ENCODE measurements at places on chromosomes 1 and 21.

GRCh38 chr21:38349111-38349746 is 92.4 kb downstream of the KCNJ15 start:
- peak; percentile 74 for DNase-seq

- no peak for DNase-seq
Observed at GRCh38 chr1:56115701-56116100, 463.7 kb downstream of the PLPP3 start.

GRCh38 chr1:241332037-241332409 is 25.0 kb downstream of the RGS7 start:
- no peak for DNase-seq

DNA sequence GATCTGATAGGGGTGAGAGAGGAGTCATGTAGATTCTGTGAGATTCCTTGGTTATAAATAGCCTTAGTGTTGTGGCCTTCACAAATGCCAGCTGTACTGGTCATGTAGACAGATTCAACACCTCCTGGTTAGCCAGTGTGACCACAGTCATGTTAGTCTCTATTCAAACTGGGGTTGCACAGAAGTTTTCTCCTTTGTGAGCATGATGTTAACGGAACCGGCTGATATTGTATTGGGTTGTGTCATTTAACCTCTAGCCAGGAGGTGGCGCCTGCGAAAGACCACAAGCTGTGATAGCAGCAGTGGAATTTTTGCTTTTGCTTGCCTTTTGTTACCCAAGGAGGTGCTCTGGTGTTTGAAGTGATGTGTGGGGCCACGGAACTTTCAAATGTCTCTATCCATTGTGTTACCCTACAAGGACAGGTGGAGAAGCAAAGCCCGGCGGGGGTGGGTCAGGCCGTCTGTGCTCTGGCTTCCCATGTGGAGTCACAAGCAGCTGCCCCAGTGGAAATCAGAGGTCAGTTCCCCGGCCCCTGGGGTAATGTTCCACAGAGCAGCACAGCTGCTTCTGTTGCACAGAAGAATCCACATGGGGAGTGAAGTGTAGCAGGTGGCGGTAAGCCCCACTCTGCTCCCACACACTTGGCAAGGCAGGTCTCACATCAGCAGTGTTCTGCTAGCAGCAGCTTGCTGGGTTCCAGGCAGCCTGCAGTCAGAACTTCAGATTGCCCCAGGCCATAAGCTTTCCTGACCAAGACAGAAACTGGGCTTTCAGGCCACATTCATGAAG is 112.6 kb downstream of the ADAMTS1 start:
- peak; percentile 57 for DNase-seq

- DNase-seq, result no peak
Observed at GRCh38 chr1:111732718-111733117, 6.5 kb downstream of the INKA2 start.

GRCh38 chr1:151011154-151011850 is 3.1 kb downstream of the PRUNE1 start:
- DNase-seq, result no peak

GRCh38 chr1:214824763-214825162 is 221.8 kb downstream of the CENPF start:
- DNase-seq, result peak; percentile 37

DNA sequence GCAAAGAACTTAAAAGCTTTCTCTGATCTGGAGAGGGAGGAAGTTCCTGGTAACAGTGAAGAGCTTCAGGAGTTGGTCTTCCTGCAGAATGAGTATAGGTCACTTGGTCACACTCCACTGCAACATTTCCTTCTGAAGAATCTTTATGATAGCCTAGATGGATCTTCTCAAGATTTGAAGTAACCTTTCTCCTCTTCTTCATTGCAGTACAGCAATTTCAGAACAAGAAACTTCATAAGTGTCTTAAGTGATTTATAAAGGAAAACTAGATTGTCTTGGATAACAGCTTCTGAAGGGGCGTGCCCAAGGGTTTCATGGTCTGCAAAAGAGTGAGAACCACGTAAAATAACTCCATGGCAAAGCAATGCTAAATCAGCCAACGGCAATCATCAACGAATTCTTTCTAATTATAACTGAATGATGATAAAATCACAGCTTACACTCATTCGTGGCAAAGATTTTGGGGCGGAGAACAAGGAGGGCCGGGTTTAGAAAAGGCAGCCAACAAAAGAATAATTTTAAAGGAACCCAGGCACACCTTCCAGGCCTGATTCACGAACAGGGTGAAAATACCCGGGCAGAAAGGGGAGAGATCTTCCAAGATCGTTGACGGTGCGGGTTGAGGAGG is 53.9 kb upstream of the ASPM start:
- DNase-seq, result peak; percentile 45

DNA sequence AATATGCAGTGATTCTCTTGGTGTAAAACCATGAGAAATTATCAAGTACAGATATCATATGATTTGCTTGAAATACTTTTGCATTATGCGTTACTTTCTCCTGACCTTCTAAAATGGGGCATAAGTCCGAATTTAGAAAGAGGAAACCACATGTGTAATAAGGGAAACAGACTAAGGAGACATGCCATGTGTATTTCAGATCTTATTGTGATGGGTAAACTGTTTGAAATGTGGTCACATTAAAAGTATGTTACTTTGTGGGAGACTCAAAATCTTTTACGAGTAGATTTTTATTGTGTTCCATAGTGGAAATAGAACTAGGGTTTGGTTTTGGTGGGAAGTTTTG is 173.0 kb downstream of the NFIA start:
- no peak for DNase-seq

DNA sequence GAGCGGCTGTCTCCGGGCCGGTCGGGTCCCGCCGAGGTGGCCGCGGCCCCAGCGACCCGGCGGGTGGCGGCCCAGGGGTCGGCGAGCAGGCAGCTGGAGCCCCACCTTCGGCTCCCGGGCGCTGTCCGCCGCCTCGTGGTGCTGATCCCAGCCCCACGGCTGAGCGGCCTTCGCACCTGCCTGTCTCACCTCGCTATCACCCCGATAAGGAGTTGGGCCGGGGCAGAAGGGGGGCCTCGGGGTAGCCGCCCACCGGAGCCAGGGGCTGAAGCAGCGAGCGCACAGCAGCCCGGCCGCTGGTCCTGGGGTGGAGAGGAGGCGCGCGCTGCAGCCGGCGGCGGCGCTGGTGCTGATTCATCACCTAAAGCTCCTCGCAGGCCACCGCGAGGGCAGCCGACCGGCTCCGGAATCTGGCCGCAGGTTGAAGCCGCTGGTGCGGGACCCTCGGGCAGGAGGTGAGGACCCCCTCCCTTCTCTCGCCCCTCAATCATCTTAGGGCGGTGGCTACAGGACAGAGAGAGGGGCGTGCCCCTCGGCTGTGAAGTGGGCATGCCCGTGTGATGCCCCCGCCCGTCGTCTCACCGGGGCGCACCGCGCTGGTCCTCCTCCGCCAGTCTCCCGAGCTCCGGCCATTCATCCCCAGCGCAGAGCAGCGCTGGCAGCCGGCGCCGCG is 575 bp downstream of the TRIM67 start:
- peak; percentile 59 for DNase-seq

- DNase-seq, result peak; percentile 95
Observed at GRCh38 chr1:207393610-207394009, 60.5 kb upstream of the CR2 start.

GRCh38 chr1:92085727-92086126 is 5.6 kb downstream of the BTBD8 start:
- peak; percentile 4 for DNase-seq

DNA sequence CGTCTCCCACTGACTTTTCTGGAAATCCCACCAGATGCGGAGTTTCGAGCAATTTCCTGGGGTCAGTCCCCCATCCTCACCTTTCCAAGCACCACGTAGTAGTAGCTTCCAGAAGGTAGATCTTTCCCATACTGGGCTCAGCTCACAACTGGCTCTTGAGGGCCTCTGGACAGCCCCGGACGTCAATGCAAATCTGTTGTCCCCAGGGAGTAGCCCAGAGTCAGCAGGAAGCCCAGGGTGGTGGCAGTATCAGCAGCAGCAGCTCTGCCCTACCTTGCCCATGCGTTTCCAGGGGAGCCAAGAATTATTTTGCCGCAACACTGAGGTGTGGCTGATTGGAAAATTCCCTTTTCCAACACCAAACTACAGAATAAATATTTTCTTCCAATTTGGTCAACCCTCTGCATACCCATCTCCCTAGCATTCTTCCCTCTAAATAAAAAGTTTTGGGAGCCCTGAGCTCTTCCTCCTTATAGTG is 70.3 kb downstream of the CD46 start:
- DNase-seq, result no peak

- DNase-seq, result no peak
Observed at GRCh38 chr1:201554190-201554600, 15.3 kb downstream of the NAV1 start.

- DNase-seq, result peak; percentile 16
Observed at GRCh38 chr1:63730211-63730610, 43.6 kb upstream of the ROR1 start.

DNA sequence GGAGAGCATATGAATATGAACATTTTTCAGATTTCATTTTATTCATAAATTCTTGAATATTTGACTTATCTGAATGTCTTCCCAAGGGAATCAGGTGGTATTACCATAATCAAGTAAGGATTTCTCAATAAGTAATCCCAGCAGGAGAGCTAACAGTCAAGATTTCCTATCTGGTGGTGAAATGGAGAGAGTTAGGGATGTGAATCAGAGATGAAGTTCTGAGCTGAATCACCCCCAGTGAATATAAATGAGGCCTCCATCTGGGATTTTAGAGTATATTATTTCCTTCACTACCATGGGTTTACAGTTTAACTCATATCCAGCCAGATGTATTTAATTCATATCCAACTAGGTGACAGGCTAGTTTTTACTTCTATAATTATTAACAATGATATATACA is 61.5 kb upstream of the RGS2 start:
- DNase-seq, result peak; percentile 78

DNA sequence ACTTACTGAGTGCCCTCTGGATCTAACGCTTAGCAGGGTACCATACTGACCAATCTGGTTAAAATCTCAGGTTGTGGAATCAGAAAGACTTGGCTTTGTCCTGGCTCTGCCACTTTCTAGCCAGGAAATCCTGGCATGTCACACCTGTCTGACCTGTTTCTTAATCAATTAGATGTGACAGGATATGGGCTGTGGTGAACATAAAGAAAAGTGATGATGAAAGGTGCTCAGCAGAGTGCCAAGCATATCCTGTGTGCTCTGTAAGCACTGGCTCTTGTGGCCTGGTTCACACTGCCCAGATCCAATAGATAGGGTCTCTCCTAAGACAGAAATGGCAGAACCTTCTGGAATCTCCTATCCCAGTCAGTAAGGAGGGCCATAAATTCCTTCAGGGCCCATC is 53.9 kb downstream of the PHC2 start:
- no peak for DNase-seq

GRCh38 chr1:53365437-53366063 is 37.7 kb upstream of the LRP8 start:
- no peak for DNase-seq

DNA sequence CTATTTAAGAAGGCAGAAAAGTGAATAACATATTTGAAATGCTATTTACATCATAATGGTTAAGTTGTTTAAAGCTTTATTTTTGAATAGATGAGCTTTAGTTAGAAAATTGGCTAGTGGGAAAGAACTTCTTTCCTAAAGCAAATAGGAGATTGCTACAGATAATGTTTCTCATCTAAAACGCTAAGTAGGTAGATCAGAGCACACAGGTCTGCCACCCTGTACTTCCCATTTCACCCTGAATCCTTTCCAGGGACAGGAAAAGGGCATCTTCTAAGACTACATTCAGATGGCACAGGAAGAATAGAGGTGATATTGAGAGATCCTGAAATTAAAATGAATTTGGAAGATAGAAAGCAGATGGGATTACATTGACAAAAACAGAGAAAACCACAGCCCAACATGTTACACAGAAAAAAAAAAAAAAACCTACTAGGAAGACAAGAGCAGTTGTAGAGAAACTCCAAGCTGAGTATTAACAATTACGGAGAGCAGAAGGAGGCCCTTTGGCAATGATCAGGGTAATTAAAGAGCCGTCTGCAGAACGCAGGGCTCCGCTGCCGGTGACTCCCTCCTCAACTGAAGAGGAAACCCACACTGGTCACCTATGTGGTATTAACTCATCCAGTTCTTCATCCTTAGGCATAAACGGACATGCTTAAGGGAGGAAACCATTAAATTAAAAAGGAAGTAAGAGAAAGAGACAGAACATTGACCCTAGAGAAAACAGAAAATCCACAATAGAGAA is 53.6 kb upstream of the MAP10 start:
- no peak for DNase-seq

DNA sequence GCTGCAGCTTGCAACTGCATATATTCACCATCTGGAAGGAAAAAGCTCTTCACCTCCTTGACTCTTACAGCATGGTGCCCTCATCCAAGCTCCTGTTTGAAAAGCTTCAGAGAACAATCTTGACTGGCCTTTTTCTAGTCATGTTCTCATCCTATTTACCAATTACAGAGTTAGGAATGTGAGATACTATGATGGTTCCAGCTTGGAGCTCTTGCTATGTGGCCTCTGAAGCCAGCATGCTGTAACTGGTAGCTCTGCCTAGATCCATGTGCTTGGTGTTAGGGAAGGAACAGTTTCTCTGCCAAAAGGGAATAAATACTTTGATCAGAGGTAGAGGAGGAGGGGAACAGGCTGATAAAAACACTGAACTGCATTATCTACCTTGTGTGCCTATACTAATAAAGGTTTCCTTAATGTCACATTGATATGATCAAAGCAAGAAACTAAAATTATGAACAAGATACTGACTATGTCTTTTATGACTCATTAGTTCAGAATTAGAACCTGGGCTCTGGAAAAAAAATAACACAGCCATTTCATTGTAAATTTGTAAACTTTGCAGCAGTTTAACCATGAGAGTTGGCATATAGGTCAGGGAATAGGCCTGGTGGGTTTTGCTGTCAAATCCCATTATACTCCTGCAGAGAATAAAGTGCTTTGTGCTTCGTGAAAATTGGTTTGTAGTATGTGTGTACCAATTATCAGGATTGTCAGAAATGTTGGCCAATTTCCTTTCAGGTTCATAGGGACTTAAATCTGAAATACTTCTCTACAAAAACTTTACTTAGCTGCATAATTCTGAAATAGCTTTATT is 92.7 kb downstream of the LEPR start:
- DNase-seq, result peak; percentile 42

- peak; percentile 3 for DNase-seq
Observed at GRCh38 chr1:84827555-84827954, 65.5 kb downstream of the LPAR3 start.

DNA sequence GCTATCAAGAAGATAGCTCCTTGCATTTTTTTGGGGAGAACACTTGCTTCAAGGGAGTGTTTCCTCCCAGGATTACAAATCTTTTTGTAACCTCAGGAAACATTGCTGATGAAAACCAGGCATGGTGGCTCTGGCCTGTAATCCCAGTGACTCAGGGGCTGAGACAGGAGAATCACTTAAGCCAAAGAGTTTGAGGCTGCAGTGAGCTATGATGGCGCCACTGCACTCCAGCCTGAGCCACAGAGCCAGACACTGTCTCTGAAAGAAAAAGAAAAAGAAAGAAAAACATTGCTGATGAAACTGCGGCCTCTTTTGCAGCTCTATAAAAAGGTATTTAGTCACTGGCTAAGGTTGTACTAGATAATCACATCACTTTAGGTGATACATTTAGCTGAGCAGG is 7.3 kb downstream of the RNU1-2 start:
- DNase-seq, result peak; percentile 73

GRCh38 chr1:58739856-58740466 is 40.1 kb upstream of the MYSM1 start:
- DNase-seq, result peak; percentile 62

GRCh38 chr1:204134103-204134502 is 17.7 kb downstream of the ETNK2 start:
- DNase-seq, result no peak

GRCh38 chr1:165762725-165763124 is 5.9 kb downstream of the TMCO1 start:
- DNase-seq, result no peak

- peak; percentile 18 for DNase-seq
Observed at GRCh38 chr1:231138236-231138635, 23.6 kb upstream of the TRIM67 start.

Data from iris pigment epithelial cell (primary cell).